ENCODE measurements at places on chromosomes 7 and 10.

DNA sequence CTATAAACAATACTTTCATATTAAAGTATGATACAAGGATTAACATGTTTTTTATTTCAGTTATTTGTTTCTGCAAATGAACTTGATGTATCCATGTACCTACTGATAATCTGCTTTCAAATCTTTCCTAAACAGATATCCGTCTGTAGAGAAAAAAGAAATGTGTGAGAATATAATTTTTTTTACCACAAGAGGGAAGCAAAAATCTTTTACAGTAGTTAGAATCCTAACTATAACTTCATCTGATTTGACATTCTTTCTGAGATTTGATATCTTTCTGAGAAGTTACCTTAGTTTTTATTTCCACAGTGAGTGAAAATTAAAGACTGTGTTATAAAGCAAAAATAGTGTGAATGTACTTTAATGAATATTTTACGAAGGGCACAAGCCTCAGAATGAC lies 203.9 kb upstream of the PCLO start:
- no peak for DNase-seq

GRCh38 chr10:77763453-77764430 lies 126.1 kb upstream of the KCNMA1 start:
- DNase-seq: peak; percentile 0

GRCh38 chr10:83848677-83849076 lies 290.6 kb upstream of the GHITM start:
- DNase-seq: no peak

DNA sequence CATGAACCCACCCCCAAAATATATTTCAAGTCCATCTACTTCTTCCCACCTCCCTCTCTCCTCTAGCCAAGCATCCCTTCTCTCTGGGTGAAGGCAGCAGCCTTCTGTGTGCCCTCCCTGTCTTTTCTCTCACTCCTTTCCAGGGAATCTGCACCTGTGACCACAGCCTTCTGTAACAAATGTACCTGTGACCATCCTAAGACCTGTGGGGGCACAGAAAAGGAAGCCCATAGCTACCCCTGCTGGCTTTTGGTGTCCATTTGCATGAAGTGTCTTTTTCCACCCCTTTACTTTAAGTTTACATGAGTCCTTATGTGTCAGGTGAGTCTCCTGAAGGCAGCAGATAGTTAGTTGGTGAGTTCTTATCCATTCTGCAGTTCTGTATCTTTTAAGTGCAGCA lies 2.0 kb upstream of the TBXAS1 start:
- DNase-seq: no peak

DNA sequence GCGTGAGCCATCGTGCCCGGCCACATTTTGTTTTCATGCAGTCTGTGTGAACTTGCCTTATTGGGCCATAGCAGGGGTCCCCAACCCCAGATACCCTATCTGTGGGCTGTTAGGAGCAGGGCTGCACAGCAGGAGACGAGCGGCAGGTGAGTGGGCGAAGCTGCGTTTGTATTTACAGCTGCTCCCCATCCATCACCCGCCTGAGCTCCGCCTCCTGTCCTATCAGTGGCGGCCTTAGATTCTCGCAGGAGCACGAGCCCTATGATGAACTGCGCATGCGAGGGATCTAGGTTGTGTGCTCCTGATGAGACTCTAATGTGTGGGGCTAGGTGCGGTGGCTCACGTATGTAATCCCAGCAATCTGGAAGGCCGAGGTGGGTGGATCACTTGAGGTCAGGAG lies 293.9 kb downstream of the CAMK1D start:
- no peak for DNase-seq

DNA sequence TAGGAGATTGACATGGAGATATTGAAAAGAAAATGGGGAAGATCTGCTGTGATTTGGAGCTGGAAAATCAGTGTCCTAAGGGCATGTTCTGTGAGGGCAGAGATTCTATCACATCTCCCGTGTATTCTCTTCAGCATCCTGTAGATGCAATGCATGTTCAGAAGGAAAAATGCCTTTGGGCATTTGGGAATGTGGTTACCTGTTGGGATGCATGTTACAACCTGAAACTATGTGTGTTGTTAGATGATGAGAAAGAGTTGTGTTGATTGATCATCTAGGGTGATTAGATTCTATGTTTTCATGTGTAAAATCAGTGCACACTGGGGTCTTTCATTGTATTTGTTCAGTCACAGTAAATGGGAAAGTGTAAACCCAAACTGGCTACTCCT lies 14.7 kb downstream of the CUZD1 start:
- DNase-seq: no peak

GRCh38 chr10:110481919-110482318 lies 15.8 kb upstream of the DUSP5 start:
- no peak for DNase-seq

GRCh38 chr10:8794860-8795259 lies 740.4 kb downstream of the GATA3 start:
- no peak for DNase-seq

- no peak for DNase-seq
These were observed 67.3 kb downstream of the AP3M1 start for GRCh38 chr10:74083304-74083703.

Measured in NCI-H1092 (cell line).